ENCODE measurements at places on chromosomes 6 and 20.

- no peak for DNase-seq
Measured at GRCh38 chr6:46954837-46955451, 33.2 kb upstream of the ADGRF5 start.

DNA sequence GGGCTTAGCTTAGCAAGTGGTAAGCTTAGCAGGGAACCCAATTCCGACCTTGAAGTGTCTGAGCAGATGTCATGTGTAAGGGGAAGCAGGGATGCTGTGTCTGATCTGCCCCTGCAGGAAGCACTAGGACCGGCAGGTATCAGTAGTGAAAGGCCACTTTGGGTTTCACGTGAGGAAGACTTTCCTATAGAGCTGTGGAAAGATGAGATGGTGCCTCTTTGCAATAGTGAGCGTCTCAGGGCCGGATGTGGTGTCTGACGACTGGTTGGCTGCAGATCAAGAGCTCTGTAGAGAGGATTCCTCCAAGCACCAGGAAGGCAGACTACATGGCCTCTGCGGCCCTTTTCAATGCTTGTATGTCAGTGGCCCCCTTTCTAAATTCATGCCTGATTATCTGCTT lies 98.3 kb downstream of the TIAM2 start:
- no peak for DNase-seq

GRCh38 chr6:82843291-82843885 lies 222.3 kb downstream of the UBE3D start:
- no peak for DNase-seq

GRCh38 chr20:1894951-1895673 lies at the start of gene SIRPA:
Gene SIRPA, plus strand, starts transcription at chr20:1895407. Its CDS starts 41 bp downstream, at chr20:1895448.
- peak; percentile 49 for DNase-seq

DNA sequence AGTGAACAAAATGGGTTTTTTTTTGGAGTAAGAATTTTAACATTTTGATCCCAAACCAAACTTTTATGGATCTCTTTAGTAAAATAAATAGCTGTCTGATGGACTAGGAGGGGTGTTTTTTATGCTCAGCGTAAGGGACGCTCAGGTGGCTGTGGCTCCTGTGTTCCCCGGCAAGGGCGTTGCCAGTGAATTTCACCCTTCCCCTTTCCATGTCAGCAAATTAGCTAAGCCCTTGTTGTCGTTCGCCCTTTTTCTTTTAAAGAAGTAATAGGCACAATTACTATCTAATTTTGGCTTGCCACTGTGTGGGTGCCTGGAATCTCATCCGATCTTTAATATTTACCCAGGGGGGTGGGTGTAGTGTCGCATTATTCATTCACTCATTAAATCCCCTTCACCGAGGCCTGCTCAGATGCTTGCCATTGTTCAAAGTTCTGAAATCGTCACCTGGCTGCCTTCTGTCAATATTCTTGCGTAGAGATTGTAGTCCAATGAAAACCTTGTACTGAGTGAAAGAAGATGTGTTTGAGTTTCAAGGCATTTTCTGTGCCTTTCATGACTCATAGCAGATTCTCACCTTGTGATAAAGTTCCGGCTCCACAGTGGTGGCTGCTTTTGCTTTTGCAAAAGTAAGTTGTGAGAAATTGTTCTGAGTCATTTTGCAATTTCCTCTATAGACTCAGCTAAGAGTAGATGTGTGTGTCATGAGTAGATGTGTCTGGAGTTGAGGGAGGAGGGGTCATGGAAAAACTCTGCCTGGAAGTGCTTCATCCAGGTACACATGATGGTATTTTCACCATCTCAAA lies 40.0 kb upstream of the CLDN20 start:
- no peak for DNase-seq

DNA sequence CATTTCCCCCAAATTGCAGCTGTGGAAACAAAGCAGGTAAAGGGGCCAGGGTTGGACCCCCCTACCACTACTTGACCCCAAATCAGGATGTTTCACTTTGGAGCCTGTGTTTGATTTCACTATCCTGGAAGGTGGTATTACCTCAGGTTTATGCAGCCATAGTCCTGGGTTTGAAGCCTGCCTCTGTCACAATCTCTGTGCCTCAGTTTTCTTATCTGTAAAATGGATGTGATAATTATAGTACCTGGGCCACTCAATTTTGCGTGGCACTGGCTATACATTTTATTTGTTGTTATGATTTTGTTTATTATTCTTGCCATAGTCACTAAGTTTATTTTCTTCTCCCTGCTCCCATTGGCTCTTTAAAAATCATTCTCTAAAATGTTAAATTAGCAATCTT lies 26.7 kb downstream of the JARID2 start:
- no peak for DNase-seq

GRCh38 chr20:60095456-60095855 lies 137.2 kb downstream of the CDH26 start:
- no peak for DNase-seq

GRCh38 chr6:147874322-147874721 lies 365.8 kb downstream of the SAMD5 start:
- DNase-seq, result no peak

- DNase-seq, result no peak
Measured at GRCh38 chr20:4979841-4980410, 21.4 kb downstream of the SLC23A2 start.

DNA sequence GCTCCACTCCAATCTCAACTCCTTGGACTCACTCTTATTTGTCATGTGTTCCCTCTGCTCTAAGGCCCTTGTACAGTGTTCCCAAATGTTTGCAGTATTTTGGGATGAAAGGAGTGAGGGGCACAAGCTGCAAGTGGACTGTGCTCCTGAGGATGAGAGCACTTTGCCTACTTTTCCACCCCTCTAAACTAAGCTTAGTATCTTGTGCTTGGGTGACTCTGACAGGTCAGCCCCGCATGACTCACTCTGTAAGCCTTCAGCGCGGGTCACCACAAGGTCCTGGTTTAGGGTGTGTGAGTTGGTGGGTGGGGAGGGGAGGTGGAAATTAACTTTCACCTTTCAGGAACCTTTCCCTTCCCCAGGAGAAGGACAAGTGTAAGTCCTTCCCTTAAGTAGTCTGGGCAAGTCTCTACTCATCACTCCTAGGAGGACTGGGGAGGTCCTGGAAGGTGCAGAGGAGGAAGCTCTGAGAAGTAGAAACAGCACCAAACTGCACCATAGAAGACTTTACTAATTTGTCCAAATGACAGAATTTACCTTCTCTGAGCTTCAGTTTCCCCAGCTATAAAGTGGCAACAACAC lies 68.8 kb upstream of the EPB41L1 start:
- peak; percentile 70 for DNase-seq

GRCh38 chr6:169926617-169927417 lies 175.4 kb downstream of the ERMARD start:
- no peak for DNase-seq

DNA sequence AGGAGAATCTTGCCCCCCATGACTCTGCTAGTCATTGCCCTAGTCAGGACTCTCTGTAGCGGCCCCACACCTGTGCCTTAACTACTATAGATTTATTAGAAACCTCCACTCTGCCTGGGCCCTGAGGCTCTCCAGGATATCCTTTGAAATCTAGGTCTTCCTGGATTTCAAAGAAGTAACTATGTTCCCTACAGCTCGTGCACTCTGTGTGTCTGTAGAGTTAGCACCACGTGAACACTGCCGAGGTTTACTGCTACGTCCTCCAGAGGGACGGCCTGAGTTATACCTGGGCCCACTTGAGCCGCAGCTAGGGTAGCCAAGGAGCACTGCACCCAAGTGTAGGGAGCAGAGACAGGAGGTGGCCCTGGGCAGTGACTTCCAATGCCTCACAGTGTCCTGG lies 19.8 kb downstream of the GLP1R start:
- no peak for DNase-seq

GRCh38 chr6:147903321-147903720 lies 394.8 kb downstream of the SAMD5 start:
- DNase-seq, result no peak

DNA sequence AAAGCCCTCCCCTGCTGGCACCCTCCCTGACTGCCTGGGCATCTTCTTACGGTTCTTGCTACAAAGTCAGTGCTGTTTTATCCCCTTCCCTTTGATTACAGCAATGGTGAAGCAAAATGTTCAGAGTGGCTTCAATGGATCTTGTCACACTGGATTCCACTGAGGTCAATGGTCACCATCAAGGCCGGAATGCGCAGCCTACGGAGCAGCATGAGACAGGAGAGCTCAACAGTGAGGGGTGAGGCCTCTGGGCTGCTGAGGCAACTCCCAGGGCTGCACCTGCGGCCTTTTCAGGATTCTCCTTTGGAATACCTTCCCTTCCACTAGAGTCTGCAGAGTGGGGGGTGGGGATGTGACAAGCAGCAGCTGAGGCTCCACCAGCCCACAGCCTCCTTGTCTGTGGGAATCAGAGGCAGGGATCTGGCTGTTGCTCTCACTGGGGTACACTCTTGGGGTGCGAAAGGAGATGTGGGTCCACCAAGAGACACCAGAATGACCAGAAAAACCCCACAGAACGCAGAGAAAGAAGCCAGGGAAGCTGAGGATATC lies 40.4 kb upstream of the EMILIN3 start:
- no peak for DNase-seq

DNA sequence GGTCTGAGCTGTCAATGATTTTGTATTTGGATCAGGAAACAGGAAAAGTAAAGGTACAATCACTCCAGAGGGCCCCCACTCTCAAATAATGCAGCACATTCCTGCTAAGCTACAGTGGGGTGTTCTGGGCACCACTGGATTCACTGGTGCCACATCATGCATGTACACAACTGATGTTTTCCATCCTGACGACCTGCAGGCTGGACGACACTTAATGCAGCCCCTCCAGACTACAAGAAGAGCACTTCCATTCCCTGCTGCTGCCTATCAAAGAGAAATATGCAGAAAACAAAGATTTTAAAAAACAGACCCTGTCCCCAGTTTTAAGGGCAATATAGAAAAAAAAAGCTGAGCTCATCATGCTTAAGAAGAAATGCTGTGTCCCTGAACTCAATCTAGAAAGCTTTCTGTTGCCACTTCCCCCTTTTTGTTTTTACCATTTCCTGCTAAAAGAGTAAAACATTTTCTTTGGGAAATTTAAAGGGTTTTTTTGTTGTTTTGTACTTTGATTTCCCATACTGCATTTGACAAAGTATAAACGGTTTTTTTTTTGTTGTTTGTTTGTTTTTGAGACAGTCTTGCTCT lies 35.5 kb downstream of the ABHD12 start:
- DNase-seq, result no peak

GRCh38 chr20:51966296-51966971 lies 164.1 kb upstream of the SALL4 start:
- DNase-seq, result peak; percentile 41

- no peak for DNase-seq
Measured at GRCh38 chr20:37358366-37359150, 12.6 kb downstream of the SRC start.

- DNase-seq, result no peak
Measured at GRCh38 chr6:8082954-8083858, 19.0 kb upstream of the BLOC1S5 start.

DNA sequence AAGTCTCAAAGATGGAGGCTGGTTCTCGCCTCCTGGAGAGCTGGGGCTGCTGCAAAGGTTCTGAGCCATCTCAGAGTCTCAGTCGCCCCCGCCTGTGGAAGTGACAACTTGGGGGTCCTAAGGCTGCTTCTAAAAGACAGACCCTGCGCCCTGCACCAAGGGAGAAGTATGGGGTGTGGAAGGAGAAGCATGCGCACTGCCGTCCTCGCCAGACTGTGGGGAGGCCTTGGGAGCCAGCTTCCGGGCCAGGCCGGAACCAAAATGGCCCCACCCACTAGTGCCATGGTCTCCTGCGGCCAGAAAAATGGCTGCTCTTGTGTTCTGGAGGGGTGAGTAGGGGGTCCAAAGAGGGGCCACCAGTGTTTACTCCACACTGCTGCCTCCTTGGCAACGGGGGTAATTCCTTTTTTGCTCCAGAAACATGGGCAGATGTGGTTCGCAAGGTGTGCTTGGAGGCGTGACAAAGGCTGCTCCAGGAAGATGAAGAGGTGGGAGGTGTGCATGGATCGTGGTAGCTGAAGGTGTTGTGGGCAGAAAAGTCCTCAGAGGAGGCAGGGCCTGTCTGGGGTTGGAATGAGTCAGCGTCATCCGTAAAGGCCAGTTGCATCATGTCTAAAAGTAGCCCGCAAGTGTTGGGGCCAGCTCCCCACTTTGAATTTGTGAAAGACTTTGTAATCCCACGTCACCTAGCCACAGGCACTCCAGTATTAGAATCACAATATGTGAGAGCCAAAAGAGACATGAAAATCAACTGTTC lies 329.8 kb upstream of the SOX4 start:
- no peak for DNase-seq

DNA sequence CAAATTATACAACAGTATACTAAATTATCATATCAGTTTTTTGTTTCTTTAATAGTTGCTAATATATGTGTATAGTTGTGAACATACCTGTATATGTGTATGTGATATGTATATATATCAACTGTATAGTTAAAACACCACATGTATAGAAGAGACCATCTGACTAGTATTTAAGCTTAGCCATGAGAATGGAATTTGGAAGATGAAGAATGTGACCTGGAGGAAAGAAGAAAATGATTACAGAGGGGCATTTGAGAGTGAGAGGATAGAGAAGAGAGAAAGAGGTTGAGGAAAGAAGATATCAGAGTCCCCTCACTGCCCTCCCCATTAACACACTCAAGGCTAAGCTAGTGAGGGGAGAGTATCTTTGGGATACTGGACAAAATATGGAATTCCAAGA lies 335.9 kb downstream of the BCKDHB start:
- no peak for DNase-seq

- DNase-seq, result no peak
Measured at GRCh38 chr6:162560891-162561290, 166.7 kb downstream of the PRKN start.

DNA sequence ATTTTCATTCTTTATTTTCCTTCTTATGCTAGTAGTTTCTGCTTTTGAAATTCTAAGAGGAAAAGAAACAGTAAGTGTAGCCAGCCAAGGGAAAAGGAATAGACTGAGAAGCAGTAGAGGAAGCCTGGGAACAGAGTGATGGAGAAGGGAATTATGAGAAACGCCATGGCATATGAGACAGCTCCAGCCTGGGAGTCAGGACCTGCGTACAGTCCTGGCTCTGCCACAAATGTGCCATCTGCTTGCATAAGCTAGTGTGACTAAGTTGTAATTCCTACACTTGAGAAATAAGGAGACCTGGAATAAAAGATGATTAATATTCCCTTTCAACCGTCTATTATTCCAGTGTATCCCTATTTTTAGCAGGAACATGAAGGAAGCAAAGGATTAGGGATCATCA lies 47.5 kb downstream of the OSTM1 start:
- no peak for DNase-seq

DNA sequence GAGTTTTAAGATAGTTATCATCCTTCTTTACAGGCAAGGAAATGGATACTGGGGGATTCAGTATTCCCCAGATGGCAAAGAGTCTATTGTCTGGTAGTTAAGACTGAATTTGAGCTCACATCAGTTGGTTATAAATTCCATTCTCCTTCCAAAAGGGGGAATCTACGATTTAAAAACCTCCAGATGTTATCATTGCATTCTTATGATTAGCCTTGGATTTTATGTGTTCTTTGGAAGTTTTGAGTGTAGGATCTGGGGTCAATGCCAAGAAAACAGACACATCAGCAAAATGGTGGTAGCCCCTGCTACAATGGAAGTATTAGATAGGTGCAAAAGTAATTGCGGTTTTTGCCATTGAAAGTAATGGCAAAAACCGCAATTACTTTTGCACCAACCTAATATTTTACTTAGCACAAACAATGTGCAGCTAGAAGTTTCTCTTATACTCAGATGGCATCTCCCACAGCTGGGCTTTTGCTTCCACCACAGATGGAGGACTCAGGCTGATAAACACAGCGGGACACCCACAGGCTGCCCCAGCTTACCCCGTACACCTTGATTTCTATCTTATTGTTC lies 168.2 kb upstream of the RIN2 start:
- no peak for DNase-seq

- no peak for DNase-seq
Measured at GRCh38 chr20:24378661-24379483, 90.6 kb upstream of the SYNDIG1 start.
